ENCODE measurements at places on chromosomes 6 and 20.
A peak's percentile ranks its signal among the peaks of the same experiment; 100 is the strongest.

GRCh38 chr20:38430679-38431325, 4.3 kb downstream of the SNHG17 start:
- DNase-seq, result no peak

GRCh38 chr6:154570505-154570904, 60.0 kb upstream of the CNKSR3 start:
- no peak for DNase-seq

GRCh38 chr6:106380407-106380806, 19.9 kb downstream of the CRYBG1 start:
- no peak for DNase-seq

DNA sequence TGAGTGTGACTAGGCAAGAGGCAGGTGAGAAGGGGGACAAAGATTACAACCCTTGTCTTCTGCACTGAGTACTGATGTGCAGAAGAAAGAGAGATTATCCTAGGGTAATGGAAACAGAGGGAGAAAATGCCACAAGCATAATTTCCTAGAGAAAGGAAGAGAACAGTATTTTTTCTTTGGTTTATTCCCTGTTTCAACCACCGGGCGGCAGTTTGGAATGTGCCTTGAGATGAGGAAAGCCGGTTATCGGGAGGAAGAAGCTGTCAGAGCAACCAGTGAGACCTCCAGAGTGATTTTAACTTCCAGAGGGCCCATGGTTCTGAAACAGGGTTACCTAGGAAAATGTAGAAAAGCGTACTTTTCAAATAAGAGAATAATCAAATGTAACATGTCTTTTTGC, 121.4 kb downstream of the REV3L start:
- DNase-seq, result no peak

DNA sequence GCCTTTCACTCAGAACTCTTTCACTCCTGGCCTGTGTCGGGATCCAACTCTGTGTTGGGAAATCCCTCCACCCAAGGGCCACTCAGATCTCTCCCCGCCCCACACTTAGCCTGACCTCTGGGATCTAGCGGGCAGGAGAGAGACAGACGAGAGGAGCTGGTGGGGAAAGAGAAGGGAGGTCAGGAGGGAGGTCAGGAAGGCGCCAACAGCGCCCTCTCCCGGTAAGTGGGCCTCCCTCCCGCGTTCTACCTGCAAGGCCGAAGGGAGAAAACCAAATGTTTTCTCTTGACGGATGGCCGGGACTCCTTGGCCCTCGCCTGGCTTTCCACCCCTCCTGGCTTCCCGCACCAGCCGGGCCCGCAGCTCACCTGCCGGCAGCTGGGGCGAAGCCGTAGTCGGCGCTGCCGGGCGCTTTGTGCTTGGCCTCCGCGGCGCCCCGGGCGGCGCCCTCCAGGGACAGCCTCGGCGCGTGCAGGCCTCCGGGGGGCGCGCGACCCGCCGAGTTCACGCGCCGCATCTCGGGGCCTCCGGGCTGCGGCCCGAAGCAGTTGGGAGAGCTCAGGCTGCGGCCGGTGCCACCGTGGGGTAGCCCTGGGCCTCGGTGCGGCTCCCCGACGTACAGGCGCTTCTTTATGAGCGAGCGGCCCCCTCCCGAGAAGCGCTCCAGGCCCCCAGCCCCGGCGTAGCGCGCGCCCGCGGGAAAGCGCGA, 38.2 kb downstream of the C6orf132 start:
- peak; percentile 35 for DNase-seq

DNA sequence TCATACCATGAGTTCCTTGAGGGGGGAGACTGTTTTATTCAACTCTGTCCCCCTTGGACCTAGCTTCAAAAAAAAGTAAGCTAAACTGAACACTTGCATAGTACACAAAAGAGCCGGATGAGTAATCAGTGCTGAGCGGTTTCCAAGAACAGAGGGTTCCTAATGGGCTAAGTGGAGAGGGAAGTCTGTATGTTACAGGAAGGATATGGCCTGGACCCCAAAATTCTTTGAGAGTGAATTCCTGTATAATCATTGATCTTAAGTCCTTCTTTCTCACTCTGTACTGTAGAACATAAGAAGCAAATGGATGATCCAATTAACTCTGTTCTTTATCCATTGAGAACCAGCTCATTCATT, 324.7 kb upstream of the CNR1 start:
- no peak for DNase-seq

DNA sequence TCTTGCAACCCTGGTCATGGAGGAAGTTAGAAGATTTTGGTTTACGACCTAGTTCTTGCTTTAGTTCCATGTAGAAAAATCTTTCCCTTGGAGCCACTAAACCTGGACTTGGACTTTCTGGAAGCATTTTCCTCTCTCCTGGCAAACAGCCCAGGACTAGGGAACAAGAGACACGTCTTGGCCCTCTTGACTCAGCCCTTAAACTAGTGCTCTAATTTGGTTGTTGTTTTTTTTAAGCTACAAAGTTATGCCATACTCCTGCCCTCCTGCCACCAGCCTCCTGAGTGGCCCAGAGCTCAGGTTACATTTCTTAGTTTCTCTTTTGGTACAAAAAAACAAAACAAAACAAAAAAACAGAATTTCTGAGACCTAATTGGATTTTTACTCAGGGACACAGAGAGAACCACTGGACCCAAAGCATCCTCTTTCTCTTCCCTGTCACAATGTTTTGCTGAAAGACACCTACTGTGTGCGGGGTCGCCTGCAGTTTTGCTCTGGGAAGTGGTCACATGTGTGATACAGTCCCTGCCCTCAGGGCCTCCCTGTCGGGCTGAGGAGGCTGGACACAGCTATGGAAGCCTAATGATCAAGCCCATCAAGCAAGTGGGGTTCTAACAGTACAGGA, 32.3 kb upstream of the SCUBE3 start:
- no peak for DNase-seq

- DNase-seq, result no peak
Observed at GRCh38 chr20:60817891-60818290, 434.2 kb upstream of the CDH4 start.

- DNase-seq, result no peak
Observed at GRCh38 chr6:127539272-127539671, 20.1 kb upstream of the MTCL3 start.

DNA sequence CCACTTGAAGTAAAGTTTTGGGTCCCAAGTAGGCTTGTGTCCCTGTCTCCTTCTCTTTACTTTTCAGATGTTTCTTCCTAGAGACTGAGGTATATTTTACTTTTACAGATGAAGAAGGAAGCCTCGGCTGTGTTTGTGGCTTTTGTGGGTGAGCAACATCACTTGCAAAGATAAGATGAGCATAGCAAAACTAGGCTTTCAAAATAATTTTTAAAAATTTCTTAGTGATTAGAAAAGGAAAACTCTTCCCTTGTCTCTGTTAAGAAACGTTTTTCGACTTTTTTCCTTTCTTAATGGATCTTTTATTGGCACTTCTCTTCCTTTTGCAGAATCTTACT, 7.6 kb downstream of the PTPN1 start:
- DNase-seq, result no peak

DNA sequence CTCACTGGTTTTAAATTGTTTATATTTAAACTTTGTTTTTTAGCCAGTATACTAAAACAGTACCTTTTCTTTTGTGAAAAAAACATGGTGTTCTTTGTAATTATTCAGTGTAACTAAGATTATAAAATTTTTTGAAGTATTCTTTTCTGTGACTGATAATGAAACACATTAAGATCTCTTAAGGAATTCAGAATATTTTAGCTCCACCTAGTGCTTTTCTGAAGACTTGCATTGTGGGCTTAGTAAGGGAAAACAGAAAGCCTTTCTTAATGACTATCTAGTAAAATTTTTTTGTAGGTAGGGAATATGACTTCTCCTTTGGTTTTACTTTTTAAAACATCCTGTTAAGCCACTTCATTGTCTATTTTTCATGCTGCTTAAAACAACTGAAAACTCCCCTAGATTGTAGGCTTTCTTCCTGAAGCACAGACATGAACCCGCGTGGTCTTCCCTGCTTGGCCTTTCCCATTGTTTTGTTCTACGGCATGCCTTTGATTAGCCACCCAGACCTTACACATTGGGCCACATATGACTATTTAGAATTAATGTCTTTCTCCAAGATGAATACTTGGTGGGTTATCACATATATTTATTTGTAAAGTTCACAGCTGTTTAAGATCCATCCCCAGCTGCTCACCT, 72.1 kb downstream of the AFDN start:
- no peak for DNase-seq

DNA sequence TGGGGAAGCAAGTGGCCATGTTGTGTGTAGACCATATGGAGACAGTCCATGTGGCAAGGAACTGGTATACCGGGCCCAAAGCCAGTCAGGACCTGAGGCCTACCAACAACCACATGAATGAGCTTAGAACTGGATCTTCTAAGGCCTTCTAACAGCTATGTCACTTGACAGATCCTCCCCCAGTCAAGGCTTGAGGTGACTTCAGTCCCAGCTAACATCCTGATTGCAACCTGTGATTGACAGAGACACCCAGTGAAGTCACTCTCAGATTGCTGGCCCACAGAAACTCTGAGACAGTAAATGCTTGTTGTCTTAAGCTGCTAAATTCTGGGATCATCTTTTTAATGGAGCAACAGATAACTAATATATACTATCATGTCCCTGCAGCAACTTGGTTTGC, 32.9 kb downstream of the AHI1 start:
- DNase-seq, result no peak

- DNase-seq, result no peak
Observed at GRCh38 chr20:50250679-50251382, 60.2 kb downstream of the CEBPB start.

DNA sequence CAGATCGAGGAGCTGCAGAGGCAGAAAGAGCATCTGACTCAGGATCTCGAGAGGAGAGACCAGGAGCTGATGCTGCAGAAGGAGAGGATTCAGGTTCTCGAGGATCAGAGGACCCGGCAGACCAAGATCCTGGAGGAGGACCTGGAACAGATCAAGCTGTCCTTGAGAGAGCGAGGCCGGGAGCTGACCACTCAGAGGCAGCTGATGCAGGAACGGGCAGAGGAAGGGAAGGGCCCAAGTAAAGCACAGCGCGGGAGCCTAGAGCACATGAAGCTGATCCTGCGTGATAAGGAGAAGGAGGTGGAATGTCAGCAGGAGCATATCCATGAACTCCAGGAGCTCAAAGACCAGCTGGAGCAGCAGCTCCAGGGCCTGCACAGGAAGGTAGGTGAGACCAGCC, 26.2 kb downstream of the C20orf173 start:
- no peak for DNase-seq

DNA sequence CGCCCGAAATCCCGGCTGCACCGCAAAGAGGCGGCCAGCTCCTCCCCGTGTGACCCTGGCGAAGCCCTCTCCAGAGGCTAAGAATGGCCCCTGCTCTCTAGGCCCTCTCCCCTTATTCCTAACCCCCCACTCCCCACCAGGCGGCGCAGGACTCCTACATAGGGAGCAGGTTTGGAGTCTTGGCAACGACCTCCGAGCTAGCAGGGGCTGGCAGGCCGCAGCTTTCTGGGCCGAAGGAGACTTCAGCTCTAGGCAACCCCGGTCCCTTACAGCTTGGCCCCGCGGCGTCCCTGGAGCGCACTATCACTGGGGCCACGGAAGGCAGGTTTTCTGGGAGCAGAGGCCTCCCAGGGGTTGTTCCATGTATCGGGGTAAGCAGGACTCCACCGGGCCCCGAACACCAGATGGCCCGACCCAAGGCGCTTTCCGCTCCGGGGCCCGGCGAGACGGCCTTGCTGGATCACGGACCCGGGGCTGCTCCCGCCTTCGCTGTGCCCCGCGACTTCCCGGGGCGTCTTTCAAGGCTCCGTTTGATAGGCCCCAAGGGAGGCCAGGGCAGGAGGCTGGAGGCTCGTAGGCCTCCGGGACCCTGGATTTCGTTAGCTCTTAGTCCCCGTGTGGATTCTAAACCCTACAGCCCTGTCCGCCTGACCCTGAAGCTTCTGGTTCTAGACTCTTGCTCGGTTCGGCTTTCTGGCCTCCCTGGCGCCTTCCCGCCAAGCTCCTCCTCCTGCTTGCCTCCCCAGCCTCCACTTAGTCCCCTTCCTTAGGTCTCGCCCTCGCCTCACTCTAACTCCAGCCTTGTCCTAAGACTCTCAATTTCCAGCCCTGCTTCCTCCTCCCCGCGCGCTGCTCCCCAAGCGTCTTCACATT, 1.9 kb downstream of the SLC32A1 start:
- DNase-seq, result no peak

- DNase-seq, result no peak
Observed at GRCh38 chr6:133396984-133397348, 155.8 kb downstream of the EYA4 start.

DNA sequence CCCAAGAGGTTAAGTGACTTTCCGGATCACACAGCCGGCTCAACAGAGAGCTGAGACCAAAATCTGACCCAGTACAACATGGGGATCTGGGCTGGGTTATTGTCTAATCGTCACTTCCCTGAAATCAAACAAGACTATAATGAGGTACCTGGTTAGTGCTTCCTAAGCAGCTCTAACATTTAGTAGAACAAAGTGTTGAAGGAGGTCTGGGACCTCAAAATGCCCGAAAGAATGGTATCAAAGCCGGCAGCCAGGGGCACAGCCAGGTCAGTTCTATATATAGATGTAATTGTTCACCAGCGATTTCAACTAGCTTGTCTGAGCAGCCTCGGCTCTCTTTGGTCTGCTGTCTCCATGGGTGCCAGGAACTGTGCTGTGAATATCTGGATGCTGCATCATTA, 245.5 kb upstream of the ECI2 start:
- no peak for DNase-seq

DNA sequence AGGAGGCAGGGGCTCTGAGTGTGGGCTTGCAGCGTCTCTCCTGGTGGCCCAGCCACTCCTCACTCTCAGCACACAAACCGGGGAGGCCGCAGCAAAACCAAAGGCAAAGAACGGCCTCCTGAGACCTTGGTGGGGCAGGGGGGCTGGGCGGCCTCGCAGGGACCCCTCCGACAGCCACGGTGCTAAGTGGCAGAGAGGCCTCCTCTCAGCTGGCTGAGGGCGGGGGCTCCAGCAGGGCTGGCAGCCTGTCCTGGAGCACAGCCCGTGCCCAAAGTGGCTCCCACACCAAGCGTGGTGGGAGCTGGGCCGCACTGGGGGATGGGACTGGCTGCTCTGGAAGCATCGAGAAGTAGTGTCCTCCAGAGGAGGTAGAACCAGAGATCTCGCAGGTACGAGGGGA, 334.4 kb downstream of the QKI start:
- no peak for DNase-seq

GRCh38 chr6:52591832-52592231, 15.0 kb upstream of the TRAM2 start:
- DNase-seq, result no peak

GRCh38 chr20:31719644-31720485, 2.8 kb downstream of the BCL2L1 start:
- no peak for DNase-seq

GRCh38 chr20:41011551-41012067, 17.0 kb upstream of the TOP1 start:
- no peak for DNase-seq
